Activated T-cell treated with anti-CD3 and anti-CD28 coated beads for 48 hours (primary cell): ENCODE measurements at places on chromosomes 5 and 9.

DNA sequence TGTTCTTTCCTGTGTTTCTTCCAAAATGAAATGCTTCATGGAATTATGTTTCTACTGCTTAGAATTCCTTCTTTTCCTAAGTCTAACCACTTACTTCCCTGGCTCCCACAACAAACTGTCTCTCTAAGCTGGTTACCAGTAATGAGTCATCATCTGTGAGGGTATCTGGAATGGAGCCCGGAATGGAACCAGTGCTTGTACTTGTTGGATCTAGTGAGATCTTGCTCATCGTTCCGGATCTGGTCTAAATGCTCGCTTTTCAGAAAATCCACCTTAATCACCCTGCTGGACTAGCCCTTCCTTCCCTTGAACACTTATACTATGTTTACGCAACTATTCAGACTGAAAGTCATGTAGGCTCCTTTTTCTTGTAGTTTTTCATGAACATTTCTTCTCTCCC, 184.8 kb downstream of the PBX3 start:
- DNase-seq, result no peak

- DNase-seq, result no peak
Measured at GRCh38 chr5:181036816-181037364, 3.2 kb upstream of the BTNL9 start.

- DNase-seq, result no peak
Measured at GRCh38 chr9:117779760-117780159, 75.6 kb downstream of the TLR4 start.

DNA sequence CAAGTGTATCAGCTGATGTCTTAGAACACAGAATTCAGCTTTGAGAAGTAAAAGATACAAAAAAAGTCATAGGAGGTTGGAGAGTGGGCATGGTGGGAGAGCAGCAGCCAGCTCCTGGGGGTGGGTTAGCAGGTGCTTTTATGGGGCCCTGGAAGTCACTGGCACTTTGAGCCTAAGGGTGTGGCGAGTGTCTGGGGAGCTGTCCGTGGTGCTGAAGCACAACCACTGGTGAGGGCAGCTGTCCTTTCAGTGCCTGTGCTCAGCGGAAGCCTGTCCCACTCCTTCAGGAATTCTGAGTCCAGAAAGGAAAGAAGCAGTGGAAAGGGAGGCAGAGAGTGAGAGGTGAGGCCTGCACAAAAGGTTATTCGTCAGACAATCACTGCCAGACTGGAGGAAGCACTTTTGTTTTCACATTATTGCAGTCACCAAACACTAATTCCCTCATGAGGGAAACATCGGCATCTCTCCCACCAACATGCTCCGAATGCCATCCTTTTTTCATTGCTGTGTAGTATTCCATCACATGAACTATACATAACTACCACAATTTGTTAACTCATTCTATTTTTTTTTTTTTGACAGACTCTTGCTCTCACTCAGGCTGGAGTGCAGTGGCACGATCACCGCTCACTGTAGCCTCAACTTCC, 59.4 kb upstream of the RAPGEF1 start:
- DNase-seq, result peak; percentile 27

- DNase-seq, result peak; percentile 18
Measured at GRCh38 chr9:137757613-137758029, 120.0 kb upstream of the CACNA1B start.

- DNase-seq, result no peak
Measured at GRCh38 chr5:128236334-128236733, 152.8 kb downstream of the SLC12A2 start.

GRCh38 chr9:77456829-77457437, 191.2 kb downstream of the GNA14 start:
- DNase-seq, result peak; percentile 76

- DNase-seq, result no peak
Measured at GRCh38 chr9:136994180-136994887, 2.0 kb downstream of the CLIC3 start.

DNA sequence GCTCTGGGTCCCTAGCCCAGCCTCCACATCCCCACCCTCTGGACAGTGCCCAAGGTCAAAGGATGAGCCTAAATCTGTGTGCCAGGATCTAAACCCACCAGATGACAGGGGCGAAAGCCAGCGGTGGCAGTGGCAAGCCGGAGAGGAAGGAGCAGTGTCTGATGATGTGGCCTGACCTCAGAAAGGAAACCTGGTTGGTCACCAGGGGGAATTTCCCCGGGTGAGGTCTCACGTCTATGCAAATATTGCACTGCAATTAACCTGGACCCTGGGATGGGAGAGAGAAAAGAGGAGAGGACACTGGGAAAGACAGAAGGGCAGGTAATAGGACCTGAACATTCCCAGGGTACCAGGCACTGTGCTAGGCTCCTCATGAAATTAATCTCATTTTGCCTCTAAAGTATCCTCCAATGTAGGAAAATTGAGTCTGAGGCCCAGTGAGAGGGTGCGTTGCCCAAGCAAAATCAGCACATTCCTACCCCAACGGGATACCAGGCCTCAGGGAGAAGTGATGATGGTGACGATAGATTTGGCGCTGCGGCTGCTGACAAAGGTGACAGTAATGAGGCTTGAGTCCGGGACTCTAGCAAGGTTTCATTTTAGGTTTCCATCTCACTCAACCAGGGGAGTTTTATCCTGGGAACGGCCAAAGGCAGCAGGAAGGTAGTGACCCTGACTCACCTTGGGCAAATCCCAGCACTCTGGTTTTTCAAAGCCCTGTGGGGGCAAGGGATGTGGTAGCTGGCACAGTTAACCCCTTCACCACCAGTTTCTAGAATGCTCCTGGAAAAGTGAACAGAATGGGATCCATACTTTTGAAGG, 13.4 kb upstream of the TNIP1 start:
- peak; percentile 66 for DNase-seq

- no peak for DNase-seq
Measured at GRCh38 chr5:60677850-60678664, 21.9 kb downstream of the DEPDC1B start.

DNA sequence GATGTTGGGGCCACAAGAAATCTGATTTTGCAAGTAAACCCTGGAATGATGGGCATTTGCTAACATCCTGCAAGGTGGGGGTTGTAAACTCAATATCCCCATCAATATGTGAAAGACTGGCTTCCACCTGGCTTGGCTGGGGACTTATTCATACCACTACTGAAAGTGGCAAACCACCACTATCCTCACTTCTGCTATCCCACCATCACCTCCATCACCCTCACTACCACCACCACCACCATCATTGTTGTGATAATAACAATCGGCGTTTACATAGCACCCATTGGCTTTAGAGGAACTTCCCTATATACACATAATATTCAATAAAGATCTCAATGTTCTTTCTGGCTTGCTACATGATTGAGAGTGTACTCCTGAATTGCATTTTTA, 224.7 kb upstream of the DAP start:
- DNase-seq, result no peak

DNA sequence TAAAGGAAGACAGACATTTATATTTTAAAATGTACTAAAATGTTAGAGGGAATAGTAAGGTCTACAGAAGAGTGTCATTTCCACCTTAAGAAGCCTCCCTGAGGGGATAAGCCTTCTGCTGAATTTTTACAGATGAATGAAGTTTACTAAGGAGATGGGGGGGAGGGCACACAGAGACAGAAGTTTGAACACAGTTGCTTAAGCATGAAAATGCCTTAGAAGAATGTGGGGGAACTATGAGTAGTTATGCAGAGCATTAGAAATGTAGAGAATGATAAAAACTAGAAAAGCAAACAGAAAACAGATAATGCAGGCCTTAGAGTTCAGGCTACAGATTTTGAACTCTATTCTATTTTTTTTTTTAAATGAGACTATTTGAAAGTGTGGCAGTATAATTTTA, 232.2 kb upstream of the VLDLR start:
- no peak for DNase-seq

DNA sequence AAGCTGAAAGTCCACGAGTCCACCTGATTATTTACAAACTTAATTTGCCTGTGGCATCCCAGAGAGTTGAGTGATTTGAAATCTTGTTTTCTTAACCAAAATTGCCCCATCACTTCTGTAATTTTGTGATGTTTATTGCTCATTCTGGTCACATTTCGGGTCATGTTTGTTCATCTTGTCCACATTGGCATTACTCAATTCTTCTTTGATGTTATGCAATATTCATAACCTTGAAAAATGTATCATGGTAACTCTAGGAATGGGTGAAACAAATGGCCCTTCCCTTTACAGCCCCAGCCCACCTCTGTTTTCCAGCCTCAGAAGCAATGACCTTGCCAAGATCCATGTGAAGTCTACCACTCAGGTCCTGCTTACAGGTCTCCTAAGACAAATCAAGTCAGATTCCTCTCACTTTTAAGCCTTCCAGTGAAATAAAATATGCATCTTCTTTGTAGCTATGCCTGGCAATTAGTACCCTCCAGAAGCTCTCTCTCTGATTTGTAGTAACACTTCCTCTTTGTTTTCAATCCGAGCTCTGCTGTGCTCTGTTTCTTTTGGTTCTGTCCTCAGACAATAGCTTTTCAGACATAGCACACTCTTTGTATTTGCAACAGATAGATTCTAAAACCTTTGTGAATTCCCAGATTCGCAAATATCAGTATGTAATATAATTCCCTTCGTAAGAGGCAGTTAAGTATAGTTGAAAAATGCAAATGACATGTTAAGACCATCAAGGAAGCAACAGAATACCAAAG, 330.3 kb upstream of the IRX1 start:
- no peak for DNase-seq

- no peak for DNase-seq
Measured at GRCh38 chr5:148378670-148379069, 5.1 kb upstream of the FBXO38 start.

GRCh38 chr9:27126670-27127069, 17.6 kb downstream of the TEK start:
- DNase-seq, result no peak

DNA sequence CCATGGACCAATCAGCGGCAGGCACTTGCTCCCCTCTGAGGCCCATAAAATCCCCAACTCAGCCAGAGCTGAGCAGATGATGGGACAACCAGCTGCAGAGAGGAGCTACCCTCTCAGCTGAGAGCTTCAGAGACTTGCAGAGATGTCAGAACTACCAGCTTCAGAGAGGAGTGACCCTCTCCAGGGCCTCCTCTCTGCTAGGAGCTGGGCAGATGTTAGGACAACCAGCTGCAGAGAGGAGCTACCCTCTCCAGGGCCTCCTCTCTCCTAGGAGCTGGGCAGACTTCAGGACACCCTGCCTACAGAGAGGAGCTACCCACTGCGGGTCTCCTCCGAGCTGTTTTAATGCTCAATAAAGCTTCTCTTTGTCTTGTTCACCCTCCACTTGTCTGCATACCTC, 3.0 kb upstream of the AUH start:
- DNase-seq, result no peak

DNA sequence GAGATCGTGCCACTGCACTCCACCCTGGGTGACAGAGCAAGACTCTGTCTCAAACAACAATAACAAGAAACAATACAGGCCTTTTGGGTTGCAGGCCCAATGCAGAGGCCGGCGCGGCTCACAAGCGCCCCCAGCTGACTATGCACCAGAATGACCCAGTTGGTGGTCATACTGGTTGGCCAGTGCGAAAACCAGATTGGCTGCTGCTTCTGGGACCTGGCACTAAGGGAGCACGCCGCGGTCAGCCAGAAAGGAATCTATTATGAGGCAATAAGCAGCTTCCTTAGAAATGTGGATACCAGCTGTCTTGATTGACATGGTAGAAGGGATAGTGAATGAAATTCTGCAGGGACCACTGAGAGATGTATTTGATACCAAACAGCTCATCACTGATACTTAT, 35.0 kb downstream of the RANBP17 start:
- no peak for DNase-seq

DNA sequence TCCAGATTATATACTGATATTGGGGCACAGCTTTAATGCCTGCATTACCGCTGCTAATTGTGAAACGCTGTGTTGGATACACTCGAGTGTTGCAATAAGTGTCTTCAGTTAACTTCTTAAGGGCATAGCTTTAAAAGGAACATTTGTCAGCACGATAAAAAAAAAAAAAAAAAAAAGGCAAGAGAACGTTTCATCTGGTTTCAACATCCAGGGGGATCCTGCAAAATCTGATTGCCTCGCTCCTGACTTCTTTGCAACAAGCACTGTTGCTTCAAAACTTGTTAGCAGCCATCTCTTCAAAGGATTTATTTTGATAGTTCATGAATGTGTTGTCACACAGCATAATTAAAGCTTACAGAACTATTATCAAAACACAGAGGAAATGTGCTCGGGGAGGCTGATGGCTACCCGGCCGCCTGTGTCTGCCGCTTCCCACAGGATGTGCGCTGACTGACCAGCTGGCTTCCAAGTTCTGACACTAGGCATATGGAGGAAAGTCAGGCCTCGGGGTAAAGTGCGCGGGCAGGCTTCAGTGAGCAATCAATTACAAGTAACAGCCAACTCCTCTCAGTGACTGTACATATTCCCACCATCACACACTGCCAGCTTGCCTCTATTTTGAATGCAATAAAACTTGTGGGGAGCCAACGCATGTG, 77.7 kb downstream of the EBF1 start:
- DNase-seq, result no peak

GRCh38 chr9:94805585-94805984, 79.1 kb downstream of the AOPEP start:
- DNase-seq, result no peak

GRCh38 chr5:76341651-76342334, 61.3 kb upstream of the IQGAP2 start:
- DNase-seq, result no peak

DNA sequence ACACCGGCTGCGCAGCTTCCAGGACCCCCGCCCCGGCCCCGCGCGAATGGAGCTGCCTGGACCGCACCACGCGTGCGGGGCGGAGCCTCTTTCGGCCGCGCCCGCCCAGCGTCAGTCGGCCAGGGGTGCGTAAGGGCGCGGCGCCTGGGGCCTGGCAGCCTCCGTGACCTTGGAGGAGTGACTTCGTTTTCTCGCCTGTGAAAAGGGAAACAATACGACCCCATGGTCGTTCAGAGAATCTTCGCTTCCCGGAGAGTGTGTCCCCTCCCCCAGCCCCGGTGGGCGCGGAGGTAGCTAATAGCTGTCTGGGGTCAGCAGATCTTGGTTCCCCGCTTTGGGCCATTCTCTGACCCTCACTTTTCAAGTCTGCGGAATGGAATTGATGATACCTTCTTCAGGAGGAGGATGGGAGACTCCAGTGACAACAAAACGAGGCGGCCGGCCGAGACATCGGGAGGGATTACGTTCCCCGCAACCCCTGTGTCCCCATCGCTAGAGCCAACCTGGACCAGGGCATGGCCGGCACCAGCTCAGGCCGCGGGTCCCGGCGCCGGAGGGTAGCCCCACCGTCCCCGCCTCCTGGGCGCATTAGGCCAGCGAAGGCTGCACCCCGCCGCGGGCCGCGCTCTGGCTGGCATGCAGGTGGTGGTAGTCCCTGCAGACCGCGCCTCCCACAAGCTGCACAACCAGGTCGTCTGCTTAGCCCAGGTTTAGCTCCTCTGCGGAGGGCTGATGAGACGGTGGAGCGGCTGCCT, 5.5 kb upstream of the CDHR2 start:
- DNase-seq, result peak; percentile 80
